ENCODE measurements at places on chromosomes 2 and 18.

DNA sequence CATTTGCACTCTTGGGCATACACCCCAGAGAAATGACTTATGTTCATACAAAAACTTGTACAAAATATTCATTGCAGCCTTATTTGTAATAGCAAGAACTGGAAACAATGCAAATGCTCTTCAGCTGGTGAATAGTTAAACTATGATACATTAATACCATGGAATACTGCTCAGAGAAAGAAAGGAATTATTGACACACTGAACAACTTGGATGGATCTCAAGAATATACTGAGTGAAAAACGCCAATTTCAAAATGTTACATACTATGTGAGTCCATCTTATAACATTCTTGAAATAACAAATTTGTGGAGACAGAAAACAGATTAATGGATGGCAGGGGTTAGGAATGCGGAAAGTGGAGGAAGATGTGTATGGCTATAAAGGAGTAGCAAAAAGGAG, 17.2 kb downstream of the LNPK start:
- no peak for DNase-seq

- DNase-seq: no peak
Observed at GRCh38 chr2:21102356-21102755, 21.4 kb upstream of the TDRD15 start.

GRCh38 chr2:208047840-208048239, 22.5 kb upstream of the PLEKHM3 start:
- no peak for DNase-seq

- DNase-seq: no peak
Observed at GRCh38 chr18:79766308-79766707, 31.4 kb upstream of the KCNG2 start.

- no peak for DNase-seq
Observed at GRCh38 chr2:191927991-191928390, 81.1 kb upstream of the CAVIN2 start.

GRCh38 chr2:213167271-213167930, 16.0 kb upstream of the IKZF2 start:
- DNase-seq: no peak

DNA sequence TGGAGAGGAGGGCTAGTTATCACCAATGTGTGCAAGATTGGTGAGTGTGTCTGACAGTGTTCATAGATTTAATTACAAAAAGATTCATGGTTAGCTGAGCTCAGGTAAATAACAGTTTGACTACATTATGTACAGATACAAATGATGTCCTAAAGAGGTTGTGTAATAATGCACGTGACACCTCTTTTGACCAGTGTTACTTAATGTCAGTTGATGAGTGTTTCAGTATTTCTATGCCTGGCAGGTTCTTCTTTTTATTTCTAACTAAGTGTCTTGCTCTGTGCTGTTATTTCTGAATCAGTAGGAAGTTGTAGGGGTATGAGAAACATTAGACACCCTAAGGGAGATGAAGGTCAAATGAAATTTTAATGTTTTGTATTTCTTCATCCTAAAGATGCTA, 7.9 kb upstream of the INHBB start:
- no peak for DNase-seq

DNA sequence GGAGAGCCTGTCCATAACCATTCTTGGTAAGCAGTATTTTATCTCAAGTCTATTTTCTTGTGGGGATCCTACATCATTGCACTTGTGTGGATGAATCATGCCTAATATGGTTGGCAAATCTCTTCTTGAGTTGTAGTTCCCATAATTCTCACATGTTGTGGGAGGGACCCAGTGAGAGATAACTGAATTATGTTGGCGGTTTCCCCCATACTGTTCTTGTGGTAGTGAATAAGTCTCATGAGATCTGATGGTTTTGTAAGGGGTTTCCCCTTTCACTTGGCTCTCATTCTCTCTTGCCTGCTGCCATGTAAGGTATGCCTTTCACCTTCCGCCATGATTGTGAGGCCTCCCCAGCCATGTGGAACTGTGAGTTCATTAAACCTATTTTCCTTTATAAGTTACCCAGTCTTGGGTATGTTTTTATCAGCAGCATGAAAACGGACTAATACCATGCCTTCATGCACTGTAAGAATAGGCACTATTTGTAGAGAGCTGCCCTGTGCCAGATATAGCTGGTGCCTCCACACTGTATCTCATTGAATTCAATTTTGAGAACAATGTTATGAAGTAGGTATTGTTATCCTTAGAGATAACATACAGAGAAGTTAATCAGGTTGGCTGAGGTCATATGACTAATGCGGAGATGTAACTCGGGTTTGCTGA, 148.3 kb downstream of the PLCL1 start:
- DNase-seq: no peak

- DNase-seq: peak; percentile 61
Observed at GRCh38 chr18:62954366-62954765, 239.0 kb downstream of the PHLPP1 start.

DNA sequence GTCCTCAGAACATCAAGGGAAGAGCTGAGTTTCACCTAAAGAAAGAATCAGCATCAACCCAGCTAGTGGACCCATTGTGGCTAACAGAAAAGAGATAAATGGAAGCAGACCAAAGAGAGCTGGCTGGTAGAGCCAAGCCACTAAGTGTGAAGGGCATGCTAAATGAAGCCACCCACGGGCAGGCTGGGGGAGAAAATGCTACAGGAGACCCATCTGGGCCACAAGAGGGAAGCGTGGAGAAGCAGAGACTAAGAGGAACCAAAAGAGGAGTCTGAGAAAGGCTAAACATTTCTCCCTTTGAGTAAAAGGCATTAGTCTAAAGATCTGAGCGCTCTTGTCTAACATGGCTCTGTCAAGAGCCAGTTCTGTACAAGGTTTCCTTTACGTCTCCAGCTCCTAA, 15.8 kb downstream of the CWC22 start:
- DNase-seq: no peak

DNA sequence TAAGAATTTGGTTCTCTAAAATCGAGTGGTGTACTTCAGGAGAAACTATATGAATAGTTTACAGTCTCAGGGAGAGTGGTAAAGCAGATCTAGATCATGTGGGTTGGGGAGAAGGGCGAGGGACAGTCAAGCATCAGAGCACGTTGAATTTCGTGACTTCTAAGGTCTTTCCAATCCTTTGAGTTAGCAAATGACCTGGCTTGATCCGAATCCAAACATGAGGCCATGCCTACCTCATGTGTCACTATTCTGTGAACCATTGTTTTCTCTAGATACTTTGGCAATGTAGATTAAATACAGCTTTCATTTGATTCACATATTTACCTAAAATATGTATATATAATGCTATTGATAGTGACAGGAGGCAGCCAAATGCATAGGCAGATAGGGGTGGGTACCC, 674.9 kb downstream of the NYAP2 start:
- no peak for DNase-seq

GRCh38 chr2:191053256-191053655, 39.3 kb upstream of the STAT1 start:
- DNase-seq: no peak

- DNase-seq: no peak
Observed at GRCh38 chr2:38171208-38171855, 95.4 kb upstream of the CYP1B1 start.

GRCh38 chr18:32040936-32041335, 22.3 kb downstream of the RNF125 start:
- DNase-seq: peak; percentile 55

GRCh38 chr2:240813231-240813921, 6.6 kb downstream of the KIF1A start:
- DNase-seq: no peak

GRCh38 chr2:126658319-126658904, 2.5 kb downstream of the GYPC start:
- no peak for DNase-seq

- no peak for DNase-seq
Observed at GRCh38 chr2:205020673-205021072, 475.4 kb downstream of the PARD3B start.

DNA sequence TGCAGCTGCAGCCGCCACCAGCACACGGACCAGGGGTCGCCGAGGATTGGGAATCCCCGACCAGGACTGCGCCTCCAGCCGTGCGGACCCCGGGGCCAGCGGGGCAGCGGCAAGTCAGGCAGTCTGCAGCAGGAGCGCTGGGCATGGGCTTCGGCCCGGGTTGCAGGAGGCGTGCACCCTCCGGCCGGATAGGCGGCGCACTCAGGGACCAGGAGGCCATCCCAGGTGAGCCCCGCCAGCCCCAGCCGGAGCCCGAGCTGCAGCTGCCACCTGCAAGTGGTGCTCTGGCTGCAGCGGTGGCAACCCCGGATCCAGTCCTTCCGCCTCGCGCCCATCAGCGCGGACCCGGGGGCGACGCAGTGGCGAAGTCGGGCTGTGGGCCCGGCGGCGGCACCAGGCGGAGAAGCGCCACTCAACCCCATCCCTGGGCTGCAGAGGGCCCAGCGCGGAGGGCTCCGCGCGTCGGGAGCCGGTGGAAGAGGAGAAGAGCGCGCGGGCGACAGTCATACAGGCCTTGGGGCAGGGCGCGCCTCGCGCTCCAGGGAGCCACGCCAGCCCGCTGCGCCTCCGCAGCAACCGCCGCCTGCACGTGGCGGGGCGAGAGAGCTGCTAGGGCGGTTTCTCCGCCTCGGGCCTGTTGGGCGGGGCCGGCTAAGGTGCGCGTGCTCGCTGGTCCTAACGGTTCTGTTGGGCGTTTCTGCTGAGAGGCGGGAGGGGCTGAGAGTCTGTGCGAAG, 73.8 kb downstream of the RPIA start:
- DNase-seq: peak; percentile 87

DNA sequence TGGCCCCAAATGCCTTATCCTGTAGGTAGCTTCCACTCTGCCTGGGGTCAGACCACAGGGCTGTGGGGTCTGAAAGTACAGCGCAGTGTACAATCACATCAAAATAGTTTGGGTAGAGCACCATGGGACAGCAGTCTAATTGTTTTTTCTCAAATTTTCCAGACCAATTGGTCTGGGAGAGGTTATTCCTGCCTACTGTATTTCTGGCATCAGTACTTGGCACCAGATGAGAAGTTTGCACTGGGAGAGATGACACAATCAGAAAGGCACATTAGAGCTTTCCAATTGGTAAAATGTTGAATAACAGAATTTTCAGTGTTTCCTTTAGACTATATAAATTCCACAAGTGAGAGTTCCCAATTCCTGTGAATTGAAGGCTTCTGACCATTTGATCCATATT, 30.9 kb upstream of the LRRTM1 start:
- no peak for DNase-seq

DNA sequence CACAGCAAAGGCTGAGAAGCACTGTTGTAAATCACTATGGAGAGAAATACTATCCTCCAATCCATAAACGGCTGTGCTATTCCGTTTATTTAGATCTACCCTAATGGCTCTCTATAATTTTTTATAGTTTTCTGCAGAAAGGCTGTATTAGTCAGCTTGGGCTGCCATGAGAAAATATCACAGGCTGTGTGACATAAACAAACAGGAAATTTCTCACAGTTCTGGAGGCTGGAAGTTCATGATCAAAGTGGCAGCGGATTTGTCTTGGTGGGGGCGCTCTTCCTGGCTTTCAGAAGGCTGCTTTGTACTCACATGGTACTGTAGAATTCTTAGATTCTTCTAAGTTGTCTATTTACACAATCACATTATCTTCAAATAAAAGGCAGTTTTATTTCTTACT, 44.1 kb downstream of the C1D start:
- no peak for DNase-seq

- no peak for DNase-seq
Observed at GRCh38 chr2:66581339-66582103, 146.6 kb downstream of the MEIS1 start.

GRCh38 chr2:190477661-190478454, 56.7 kb downstream of the NEMP2 start:
- DNase-seq: peak; percentile 58

DNA sequence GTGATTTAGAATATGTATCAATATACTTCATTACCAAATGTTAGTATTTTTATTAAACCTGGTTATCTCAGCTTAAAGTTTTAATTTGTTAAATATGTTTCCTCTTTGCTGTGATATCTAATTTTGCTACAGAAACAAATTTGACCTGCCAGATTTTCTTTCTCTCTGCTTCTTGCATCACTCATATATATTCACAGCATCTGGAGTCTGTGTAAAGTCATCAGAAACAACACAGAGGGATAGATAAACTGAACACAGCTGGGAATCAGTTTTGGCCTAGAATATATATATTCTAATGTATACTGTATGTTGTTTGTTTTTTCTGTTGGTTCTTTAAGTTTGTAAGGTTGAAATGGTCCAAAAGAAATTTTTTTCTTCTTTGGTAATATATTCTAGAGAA, 8.5 kb downstream of the PSMD14 start:
- DNase-seq: no peak

DNA sequence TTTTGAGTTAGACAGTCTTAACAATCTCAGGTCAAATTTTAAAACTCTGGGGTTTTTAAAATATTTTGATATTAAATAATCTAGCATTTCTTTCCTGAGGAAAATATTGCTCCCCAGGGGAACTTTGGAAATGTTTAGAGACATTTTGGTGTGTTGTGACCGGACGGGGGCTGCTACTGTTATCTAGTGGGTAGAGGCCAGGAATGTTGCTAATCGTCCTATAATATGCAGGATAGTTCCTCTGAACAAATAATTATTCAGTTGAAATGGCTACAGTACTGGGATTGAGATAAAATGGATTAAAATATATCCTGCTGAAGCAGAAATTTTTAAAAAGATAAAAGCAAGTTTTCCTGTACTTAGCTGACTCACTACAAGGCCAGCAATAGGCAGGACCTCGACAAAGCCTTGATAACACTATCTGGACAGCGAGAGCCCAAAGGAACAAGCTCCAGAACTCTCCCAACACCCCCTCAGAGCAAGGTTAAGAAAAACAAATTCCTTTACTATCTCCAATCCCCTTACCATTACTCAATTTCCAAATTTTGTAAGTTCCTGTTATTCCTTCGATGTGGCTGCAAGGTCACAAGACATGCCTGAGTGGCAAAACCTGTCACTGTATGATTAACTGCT, 1407.4 kb downstream of the SUCLG1 start:
- DNase-seq: no peak

GRCh38 chr2:189581354-189582139, 961 bp upstream of the SLC40A1 start:
- DNase-seq: peak; percentile 27

GRCh38 chr2:59741840-59742239, 811.6 kb downstream of the BCL11A start:
- no peak for DNase-seq

DNA sequence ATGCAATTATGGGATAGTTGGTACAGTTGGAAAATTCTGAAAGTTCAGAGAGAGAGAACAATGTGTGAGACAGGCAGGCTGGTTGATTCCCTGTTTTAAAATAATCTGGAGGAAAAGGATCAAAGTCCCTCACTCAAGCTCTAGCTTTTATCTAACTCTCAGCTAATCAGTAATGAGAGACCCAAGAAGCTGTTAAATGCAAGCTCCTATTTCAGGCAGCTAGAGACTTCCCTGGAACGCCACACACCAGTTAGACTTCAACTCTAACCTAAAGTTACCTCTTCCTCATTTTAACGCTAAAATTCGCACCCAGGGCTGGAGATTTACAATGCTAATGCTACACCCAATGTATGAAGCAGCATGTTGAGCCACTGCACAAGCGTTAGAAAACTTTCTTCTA, 243.1 kb downstream of the EN1 start:
- no peak for DNase-seq

DNA sequence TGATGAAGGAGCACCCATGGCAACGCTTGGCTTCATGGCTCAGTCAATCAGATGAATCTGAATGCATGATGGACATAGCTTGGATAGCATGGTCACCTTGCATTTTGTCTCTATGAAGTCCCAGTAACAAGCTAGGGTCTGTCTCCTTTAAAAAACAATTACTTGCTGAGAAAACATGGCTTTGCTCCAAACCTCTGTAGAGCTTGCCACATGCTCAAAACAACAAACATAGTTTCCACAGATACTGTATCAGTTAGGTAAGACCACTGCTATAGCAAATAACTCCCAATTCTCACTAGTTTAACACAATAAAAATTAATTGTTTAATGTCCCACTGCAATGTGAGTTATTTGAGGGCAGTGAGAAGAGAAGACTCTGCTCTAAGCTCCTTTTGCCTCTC, 401.0 kb downstream of the IRS1 start:
- peak; percentile 20 for DNase-seq

Measured in stomach (tissue), 19 donors.